ENCODE measurements at places on chromosomes 2 and 18.

GRCh38 chr2:128234613-128235012, 84.1 kb downstream of the HS6ST1 start:
- no peak for ATAC-seq

- ATAC-seq: no peak
These were observed 2.2 kb upstream of the CTDSP1 start for GRCh38 chr2:218397463-218397819.

- ATAC-seq: no peak
These were observed 48.7 kb upstream of the AGAP1 start for GRCh38 chr2:235445116-235445515.

GRCh38 chr2:95023222-95023597, 2.3 kb upstream of the MAL start:
- ATAC-seq: no peak

DNA sequence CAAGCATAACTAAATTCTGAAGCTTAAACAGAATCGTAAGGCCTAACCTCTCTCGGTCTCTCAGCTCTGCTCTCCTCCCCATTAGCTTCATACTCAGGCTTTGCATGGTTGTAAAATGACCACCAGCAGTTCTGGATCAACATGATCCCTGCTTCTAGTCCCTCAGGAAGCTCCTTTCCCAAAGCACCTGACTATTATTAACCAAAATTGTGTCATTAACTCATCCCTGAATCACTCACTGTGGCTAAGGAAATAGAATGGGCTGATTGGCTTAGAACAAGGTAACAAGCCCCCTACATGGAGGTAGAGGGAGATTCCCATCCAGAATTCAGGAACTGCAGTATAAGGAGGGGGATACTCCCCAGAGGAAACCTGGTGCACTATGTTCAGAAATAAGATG, 448.3 kb downstream of the ARHGAP15 start:
- ATAC-seq: no peak

DNA sequence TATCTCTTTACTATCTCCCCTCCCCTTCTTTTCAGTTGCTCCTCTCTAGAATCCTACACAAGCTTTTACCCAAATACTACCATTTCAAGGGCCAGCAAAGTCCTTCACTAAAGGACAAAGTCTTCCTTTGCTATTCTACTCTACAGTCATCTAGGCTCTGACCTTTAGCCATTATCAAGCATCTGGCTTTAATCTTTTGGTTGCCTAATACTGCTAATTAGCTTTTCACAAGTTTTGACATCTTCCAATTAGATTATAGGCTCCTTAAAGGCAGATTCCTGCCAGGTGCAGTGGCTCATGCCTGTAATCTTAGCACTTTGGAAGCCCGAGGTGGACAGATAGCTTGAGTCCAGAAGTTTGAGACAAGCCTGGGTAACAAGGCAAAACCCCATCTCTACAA, 194.4 kb downstream of the SH3BP4 start:
- ATAC-seq: no peak

- ATAC-seq: peak; percentile 93
These were observed 13.5 kb upstream of the ZAP70 start for GRCh38 chr2:97699765-97700444.

GRCh38 chr2:232659359-232659758, 26.0 kb downstream of the EFHD1 start:
- ATAC-seq: no peak

DNA sequence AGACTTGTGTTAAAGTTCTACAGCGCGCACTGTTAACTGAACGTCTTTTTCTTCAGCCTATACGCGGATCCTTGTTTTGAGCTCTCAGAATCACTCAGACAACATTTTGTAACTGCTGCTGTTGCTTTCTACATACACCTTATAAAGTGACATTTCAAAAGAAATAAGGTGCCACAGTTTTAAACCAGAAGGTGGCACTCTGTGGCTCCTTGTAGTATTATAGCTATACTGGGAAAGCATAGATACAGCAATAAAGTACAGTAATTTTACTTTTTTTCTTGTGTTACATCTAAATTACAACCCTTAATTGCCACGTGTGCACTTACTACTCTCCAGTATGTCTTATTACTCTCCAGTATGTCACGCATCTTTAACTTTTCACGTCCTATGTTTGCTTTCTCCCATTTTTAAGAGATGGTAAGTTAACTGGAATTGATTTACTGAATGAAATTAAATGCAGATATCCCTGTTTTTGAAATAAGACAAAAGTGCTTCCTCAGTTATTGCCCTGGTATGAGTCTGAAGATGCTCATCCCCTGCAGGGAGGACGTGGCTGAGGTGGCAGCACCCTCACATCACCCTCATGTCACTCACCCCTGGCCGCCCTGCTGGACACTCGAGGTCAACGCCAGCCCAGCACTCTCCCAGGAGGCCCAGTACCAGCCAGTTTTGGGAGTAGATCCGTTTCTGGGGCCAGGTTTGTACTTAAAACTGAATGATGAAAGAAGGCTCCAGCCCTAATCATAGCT, 37.8 kb downstream of the GORASP2 start:
- ATAC-seq: peak; percentile 68

GRCh38 chr2:75920859-75921551, 210.3 kb upstream of the GCFC2 start:
- no peak for ATAC-seq

GRCh38 chr2:151669585-151670081, 64.6 kb downstream of the NEB start:
- ATAC-seq: no peak

DNA sequence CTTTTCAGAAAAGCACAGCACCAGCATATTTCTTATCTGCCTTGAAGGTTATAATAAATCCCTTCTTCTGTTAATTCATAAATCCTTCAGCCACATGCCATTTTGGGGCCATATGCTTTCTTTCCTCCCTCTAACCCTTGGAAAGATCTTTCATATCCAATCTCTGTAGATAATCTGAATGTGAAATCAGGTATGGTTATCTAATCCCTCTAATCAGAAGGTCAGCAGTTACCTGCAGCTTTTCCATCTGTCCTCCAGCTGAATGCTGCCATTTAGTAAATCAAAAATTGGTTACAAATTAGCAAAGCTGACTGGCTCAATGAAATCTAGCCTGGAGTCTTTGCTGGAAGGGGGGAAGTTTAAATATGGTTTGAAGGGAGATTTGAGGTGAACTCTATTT, 230.5 kb downstream of the PIK3C3 start:
- ATAC-seq: no peak

- no peak for ATAC-seq
These were observed 247.5 kb upstream of the LRATD1 start for GRCh38 chr2:14385043-14385442.

DNA sequence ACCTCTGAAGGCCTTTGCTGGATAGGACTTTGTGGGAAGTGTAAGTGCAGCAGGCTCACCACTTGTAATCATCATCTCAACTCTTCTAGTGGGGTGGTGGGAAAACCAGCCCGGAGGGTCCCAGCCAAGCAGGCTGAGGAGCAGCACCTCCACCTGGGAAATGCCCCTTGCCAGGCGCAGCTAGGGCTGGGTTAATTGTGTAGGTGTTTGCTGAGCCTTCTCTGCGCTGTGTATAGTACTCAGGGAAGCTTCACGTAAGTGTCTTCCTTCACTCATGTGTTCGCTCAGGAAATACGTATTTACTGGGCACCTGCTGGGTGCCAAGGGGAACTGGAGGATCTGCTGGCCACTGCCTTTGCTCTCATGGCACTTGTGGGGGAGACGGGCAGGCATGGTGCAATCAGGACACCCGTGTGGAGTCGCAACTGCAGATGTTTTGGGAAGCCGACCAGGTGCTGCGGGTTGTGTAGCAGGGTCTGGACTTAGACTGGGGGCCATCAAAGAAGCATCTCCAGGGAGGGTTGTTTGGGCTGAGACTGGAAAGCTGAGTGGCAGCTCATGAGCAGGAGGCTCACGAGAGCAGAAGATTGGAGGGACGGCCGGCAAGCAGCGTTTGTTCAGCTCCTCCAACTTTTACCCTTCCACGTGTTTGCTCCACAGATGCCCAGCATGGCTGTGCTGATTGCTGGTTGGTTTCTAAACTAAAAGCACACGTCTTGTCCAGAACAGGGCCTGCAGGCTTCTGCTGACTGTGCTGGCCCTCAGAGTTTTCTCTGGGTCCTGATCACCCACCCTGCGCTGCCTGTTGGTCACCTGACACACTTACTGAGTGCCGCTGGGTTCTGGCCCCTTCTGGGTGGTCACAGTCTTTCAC, 164.6 kb downstream of the LDLRAD4 start:
- ATAC-seq: no peak

GRCh38 chr2:31903109-31903780, 107.6 kb downstream of the MEMO1 start:
- no peak for ATAC-seq

- peak; percentile 37 for ATAC-seq
These were observed 3.2 kb downstream of the NRP2 start for GRCh38 chr2:205685314-205686055.

GRCh38 chr2:196592331-196592910, 47.1 kb upstream of the CCDC150 start:
- ATAC-seq: peak; percentile 71

DNA sequence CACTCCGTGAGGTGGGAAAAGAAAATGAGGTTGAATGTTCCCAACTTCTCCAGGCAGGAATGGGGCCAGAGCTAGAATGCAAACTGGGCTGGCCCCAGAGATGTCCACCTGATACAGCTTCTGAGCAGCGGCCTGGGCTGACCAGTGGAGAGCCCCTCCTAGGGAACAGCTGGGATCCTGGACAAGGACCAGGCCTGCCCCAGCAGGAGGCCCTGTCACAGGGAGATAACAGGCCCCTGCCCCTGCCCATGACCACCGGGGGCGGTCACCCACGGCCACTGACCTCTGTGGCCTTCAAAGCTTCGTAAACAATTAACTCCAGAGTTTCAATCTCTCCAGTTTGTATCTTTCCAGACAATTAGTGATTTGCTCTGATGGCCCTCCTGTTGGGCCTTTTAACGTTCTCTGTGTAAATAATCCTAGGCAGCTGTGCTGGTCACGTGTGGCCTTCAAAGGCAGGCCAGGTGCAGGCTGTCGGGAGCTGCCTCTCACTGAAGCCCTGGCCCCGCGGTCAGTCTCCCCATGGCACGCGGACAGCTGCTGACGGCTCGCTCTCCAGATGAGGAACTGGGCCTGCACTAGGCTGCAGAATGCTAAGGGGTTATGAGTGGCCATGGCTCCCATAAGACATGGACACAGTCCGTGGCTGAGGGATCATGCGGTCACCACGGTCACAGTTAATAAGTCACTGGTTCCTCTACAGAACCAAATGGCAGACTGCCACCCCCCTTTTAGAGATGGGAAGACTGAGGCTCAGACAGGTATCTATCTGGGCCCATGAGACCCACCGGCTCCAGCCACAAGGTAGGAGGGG, 9.2 kb downstream of the HS6ST1 start:
- ATAC-seq: no peak

- ATAC-seq: no peak
These were observed 1150.9 kb downstream of the RPIA start for GRCh38 chr2:89842180-89842908.

DNA sequence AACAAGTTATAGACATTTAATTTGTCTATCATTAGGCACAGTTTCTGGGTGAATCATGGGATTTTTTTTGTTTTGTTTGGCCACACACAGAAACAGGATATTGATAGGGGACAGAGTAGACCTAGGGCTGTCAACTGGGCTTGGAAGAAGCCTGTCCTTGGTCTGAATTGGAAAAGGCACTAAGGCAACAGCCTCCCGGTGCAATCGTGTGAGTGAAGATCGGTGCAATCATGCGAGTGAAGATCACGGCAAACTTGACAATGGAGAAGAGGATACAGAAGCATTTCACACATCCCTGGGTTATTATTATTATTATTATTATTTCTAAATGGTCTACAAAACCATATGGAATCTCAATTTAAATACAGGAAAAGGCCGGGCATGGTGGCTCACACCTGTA, 94.5 kb downstream of the ACKR3 start:
- no peak for ATAC-seq

DNA sequence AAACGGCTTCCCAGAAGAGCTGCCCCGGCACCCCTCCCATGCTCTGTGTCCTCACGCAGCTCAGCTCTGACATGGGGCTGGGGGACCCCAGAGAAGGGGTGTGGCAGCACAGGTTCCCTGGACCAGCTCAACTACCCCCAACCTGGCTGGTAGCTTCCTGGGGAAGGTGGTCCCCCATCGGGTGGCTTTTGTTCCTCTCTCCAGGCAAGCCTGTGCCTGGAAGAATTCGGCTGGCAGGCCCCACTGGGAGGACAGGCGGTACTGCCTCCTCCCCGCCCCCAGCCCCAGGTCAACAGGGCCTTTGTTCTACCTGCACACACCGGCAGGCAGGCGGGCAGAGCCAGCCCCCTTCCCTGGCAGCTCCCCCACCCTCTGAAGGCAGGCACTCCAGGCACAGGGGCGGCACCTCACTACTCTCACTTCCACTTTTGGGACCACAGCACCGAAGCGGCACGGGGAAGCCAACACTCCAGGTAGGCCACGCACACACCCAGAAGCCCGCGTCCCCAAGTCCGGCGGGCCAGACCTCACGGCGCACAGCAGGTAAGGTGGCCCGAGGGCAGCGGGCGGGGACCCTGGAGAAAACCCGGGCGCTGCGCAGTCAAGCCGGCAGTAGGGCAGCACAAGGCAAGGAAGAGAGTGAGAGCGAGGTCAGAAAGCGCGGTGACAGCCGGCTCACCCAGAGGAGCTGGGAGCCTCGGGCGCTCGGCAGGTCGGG, 1.3 kb downstream of the HS6ST1 start:
- ATAC-seq: 0 out of 3 replicates have a peak, but pooled peaks have one; percentile 1

GRCh38 chr2:238901461-238902057, 53.7 kb downstream of the TWIST2 start:
- ATAC-seq: no peak

- no peak for ATAC-seq
These were observed 81.8 kb upstream of the HPCAL1 start for GRCh38 chr2:10220902-10221391.

- ATAC-seq: peak; percentile 92
These were observed 44.9 kb downstream of the TMEM37 start for GRCh38 chr2:119476301-119477112.

DNA sequence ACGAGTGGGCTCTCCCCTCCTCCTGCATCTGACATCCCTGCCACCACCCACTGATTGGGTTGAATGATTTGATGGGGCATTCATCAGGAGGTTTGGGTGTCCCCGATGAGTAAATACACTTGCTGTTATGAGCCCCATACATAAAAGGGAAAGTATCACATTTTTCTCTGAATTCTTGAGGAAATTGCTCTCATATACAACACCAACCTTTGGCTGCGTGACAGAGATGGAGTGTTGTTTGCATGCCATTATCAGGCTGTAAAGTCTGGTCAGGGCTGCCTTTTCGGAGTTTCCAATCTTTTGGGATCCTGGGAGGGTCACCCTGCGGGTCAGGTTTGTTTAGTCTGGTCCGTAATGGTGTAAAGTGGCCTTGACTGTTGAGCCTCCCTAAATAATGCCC, 227.9 kb upstream of the SPRED2 start:
- no peak for ATAC-seq

DNA sequence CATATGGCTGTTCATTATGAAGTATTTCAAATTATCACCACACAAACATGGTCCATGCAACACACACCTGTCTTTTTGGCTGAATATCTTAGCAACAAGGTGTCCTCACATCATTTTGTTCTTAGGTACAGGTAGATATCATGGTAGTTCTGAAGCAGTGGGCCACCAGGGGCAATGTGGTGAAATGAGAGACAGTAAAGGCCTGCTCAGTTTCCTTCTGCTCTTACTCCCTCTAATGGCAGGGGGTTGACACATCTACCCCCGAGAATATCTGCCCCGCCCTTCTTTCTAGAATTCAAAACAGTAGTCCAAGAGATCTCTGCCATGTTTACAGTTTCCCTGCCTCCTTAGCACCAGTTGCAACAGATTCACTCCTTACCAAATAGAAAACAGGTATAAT, 147.0 kb upstream of the KLHL14 start:
- peak; percentile 70 for ATAC-seq

GRCh38 chr18:69778680-69779079, 169.0 kb downstream of the CD226 start:
- ATAC-seq: no peak

All from SK-N-SH treated with all-trans-retinoic acid at 6 μM for 48 hours (cell line).